ENCODE measurements at places on chromosomes 7 and 10. TPM values are rescaled to one million over a fixed set of nuclear protein-coding genes. Genes with fewer than 3 reads are reported as not detected.

The CTAGE4 gene
- total RNA-seq = 26.0 TPM

The IL2RA gene
- not detected for total RNA-seq

The POLR1F gene
- total RNA-seq = 21.4 TPM

The TMEM72 gene
- not detected for total RNA-seq

The CALHM3 gene
- not detected for total RNA-seq

The CYP3A5 gene
- 0.83 TPM for total RNA-seq

The TPST1 gene
- total RNA-seq = 3.2 TPM

All from MCF 10A (cell line).